ENCODE measurements at places on chromosomes 3 and 15.

DNA sequence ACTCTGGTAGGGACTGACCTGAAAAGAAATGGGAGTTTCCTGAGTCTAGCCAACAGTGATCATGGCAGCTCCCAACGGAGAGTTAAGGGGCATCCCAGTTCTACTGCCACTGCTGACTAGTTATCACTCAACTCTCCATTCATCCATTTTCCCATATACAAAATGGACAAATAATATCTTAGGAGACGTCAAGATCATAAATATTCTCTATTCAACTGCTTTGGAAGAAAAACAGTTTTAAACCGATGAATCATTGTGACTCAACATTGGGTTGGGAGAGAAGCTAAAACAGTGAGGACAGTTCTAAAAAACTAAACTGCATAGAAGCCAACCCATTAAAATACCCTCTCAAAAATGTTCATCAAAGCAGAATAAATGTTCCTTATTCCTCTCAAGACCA, 57.6 kb upstream of the CHRM5 start:
- no peak for DNase-seq

DNA sequence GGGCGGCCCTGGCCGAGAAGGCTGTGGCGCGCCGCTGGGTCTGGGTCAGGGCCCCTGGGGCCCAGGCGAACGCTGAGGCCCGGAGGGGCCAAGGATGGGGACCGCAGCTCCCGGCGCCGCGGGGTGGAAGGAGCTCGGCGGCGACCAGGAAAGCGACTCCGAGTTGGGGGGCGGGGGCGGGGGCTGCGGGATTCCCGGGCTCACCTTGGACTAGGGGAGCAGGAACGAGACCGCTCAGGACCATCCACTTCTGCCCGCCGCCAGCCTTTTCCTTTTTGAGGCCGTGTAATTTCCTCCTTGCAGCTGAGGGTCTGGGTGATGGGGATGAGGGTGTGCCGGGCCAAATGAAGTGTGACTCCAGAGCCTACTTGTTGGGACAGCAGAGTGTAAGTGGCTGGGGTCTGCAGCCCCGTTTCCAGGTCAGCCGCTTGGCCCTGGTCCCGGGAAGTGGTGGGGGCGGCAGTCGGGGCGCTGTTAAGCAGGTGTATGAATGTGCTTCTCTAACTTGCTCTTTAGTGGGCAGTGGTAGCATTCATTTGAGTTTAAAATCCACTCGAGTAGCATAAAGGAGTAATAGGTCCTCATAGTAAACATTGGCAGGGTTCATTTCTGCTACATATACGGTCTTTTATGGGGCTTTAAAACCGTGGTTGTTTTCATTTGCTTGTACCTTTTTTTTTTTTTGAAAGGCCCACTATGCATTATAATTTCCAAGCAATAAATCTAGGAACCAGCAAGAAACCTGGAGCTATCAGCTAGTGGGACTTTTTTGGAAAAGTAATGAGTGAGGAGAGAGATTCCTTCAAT, 717 bp downstream of the PXK start:
- DNase-seq = no peak

DNA sequence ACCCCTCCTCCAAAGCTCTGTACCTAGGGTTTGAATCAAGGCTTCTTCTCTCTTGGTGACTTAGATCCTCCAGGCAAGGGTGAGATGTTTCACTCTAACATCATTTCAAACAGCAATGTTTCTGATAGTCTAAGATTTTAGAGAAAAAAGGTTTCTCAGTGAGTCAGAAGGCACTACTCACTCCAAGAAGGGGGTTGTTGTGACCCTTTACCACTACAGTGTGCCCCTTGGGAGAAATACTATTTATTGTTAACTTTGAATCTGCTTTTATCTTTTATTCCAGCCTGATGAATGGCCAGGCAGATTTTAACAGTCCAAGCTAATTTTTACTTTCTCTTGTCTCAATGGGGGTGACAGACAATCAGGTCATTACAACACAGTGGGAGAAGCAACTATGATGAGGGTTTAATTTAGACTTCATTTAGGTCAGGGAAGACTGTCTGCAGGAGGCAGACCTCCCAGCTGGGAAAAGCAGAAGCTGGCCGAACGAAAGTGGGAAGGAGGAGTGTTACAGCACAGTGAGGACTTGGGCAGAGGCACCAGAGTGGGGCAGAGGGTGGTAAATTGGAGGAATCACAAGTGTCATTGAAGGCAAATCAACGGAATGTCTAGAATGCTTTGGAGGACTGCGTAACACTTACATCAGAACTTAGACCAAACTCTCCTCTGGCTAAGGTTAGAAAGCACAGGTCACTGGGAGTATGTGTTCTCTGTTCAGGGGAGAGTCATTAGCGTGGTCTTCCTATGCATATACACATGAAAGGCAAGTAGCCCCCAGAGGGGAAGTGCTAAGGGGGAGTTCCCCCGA, 21.2 kb downstream of the ZNF860 start:
- no peak for DNase-seq

- no peak for DNase-seq
Measured at GRCh38 chr15:27956285-27956684, 142.8 kb downstream of the OCA2 start.

GRCh38 chr15:85318048-85318731, 62.2 kb upstream of the AKAP13 start:
- no peak for DNase-seq

- DNase-seq = no peak
Measured at GRCh38 chr3:135228201-135228600, 433.1 kb downstream of the EPHB1 start.

DNA sequence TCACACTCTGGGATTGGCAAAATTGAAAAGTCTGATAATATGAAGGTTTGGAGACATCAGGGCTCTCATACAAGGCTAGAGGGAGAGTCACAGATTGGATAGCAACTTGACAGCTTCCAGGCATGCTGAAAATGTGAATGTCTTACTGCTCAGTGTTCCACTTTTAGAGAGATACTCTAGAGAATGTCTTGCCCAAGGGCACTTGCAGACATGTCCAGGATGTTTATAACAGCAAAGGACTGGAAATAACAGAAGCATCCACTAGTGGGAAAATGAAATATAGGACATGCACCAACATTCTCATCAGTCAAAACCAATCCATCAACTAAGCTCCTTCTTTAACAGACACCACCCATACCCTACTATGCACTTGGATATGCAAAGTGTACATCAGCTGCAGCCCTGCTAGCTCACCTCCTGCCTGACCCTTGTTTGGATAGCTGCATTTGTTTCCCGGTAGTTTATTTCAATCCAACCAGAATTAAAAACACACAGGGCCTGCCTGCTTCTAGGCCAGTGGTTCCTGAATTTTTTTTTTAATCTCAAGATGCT, 101.6 kb upstream of the ARHGEF3 start:
- DNase-seq = no peak

- DNase-seq = no peak
Measured at GRCh38 chr15:46732060-46732459, 985.2 kb upstream of the SEMA6D start.

DNA sequence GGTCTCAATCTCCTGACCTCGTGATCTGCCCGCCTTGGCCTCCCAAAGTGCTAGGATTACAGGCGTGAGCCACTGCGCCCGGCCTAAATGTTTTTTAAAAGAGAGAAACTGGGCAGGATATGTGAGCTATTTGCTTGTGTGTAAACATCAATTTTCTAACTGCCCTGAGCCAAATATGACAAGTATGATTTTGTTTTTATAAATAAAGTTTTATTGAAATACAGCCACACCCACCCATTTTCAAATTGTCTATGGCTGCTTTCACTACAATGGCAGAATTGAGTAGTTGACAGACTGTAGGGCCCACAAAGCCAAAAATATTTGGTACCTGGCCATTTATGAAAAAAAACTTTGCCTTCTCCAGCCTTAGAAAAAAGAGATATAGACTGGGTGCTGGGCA, 15.9 kb upstream of the HDC start:
- no peak for DNase-seq

DNA sequence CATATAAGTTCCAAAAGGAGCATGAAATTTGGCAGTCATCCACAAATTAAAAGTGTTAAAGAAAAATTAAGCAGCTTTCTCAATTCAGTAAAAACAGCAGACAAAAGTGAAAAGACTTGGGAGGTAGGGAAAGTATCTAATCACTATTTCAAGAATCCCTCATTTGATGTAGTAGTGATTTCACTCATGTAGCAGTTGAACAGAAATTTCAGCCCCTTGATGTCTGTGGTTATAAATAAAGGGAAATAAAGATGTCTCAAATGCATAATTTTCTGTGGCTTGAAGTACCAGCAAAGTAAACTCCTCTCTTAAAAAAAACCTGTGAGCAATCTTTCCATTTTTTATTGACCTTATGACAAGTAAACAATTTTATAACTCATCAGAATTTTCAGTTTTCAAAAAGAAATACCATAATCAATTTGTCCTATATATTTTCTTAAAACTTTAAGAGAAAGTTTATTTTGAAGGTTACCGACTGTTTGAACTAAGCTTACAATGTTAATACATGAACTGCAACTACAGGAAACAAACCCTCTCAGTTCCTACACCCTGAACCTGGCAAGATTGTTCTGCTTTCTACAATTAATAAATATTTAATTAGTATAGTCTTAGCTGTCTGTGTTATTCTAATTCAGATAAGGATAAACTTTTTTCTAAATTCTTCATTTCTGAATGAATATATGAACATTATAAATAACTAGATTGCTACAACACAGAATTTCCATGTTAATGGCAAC, 94.2 kb downstream of the CBLB start:
- DNase-seq = no peak

DNA sequence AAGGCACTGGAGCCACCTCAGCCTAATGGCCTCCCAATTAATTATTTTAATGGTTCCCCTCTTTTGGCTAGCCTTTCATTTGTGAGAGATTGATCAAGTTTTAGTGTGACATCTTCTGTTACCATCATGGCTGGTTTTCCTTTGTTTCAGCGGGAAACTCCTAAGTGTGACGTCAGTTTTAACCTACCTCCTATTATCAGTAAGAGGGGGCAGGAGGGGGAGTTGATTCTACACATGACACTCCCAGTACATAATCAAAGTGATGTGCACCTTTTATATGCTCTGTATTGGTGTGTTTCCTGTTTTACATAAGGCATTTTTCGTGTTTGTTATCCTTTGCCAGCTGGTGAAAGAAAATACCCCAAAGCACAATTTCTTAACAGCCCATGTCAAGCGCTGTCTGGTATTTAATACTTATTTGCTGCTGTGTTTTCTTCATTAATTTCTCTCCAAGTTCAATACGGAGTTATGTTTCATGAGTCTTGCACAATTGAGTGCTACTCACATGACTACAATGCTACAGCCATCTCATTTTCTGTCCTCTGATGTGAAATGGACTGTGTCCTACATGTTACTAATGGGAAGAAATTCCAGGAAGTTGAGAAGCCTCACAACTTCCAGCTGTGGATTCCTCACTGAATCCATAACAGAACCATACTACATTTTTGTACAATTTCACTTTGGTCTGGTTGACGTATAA, 52.2 kb upstream of the POLR2M start:
- no peak for DNase-seq

DNA sequence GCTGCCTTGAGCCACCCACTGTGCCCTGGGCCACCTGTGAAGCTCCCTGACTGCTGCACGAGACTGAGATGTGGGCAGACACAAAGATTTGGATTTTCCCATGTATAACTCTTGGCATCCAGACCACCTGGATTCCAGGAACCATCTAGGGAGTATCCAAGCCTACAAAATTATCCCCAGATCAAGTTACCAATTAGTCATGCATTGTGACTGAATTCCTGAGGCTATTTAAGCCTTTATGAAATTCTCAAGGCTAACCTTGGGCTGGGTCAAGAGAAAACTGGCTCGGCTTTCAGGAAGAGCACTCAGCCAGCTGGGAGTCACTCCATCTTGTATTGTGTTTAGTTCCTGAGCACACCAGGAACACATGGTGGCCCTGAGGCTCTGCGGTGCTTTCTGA, 13.3 kb upstream of the ATP13A5 start:
- no peak for DNase-seq

DNA sequence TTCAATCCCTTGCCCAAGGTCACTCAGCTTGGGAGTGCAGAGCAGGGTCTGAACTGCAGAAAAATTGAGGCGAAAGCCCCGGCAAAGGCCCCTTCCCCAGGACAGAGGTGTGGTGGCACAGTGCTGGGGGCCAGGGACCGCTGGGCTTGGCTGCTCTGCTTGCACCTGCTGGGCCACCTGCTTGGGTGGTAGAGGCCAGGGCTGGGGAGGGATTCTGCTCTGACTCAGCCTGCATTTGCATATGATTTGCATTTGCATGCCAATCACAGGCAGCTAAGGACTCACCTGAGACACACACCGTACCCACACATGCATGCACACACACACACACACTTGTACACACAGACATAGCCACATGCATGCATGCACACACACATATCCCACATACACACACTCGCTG, 9.9 kb downstream of the GRM2 start:
- no peak for DNase-seq

DNA sequence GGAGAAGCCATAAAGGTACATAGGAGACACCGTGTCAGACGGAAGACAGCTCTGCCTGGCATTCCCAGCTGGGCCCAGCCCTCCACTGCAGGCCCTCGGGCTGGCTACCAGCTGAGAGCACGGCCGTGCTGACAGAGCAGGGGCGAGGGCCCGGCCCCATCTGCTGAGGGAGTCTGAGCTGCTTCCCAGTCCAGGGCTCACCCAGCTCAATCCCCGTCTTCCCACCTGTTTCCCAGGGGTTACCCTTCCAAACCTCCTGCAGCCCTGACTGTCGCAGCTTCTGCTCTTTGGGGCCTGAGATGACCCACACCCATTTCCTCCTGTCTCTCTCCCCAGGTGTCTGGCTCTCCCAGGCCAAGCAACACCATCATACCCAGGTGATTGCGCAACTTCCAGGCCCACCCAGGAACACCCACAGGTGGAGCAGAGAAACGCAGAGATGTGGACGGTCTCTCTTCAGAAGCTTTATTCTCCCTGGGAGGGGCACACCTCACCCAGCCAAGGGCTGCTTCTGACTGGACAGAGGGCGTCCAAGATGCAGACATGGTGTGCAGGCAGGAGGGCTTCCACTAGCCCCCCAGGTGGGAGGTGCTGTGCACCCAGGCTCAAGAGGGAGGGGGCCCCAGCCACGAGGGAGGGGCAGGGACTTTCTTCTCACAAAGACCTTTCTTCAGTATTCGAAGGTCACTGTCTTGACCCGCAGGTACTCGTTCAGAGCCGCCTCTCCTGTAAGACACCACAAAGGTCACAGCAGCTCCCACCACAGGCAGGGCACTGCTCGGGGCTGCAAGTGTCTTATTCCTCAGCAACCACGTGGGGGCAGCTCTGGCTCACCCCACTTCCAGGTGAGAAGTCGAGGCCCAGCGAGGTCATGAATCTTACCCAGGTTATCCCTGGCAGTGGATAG, 19.4 kb upstream of the SLC41A3 start:
- DNase-seq = no peak
